Activated CD4-positive, alpha-beta T cell treated with anti-CD3 and anti-CD28 coated beads for 36 hours (primary cell): ENCODE measurements at places on chromosomes 4 and X.

GRCh38 chr4:26858947-26859401 is 1.7 kb upstream of the STIM2 start:
- no peak for DNase-seq

DNA sequence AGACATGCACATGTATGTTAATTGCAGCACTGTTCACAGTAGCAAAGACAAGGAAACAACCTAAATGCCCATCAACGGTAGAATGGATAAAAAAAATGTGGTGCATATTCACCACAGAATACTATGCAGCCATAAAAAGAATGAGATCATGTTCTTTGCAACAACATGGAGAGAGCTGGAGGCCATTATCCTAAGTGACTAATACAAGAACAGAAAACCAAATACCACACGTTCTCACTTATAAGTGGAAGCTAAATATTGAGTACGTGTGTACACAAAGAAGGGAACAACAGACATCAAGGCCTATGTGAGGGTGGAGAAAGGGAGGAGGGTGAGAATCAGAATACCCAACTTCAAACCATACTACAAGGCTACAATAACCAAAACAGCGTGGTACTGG is 17.4 kb upstream of the LNX1 start:
- DNase-seq = no peak

DNA sequence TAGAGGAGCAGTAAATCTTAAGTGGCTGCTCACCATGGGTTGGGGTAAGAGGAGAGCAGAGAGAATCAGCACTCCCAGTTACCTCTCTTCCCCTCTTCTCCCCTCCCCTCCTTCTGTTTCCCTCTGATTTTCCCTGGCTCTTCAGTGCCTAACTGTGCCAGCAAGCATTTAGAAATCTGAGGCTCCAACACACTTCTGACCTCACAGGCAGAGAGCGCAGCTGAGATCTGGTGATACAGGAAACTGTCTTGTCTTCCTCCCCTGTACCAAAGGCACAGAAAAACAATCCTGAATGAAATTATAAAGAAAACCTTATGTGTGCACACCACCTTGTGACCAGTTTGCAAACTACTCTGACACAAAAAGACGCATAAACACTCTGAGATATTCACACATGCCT is 82.4 kb upstream of the SMIM10 start:
- DNase-seq = no peak

GRCh38 chrX:16445166-16445752 is 204.7 kb upstream of the S100G start:
- DNase-seq = peak; percentile 53

DNA sequence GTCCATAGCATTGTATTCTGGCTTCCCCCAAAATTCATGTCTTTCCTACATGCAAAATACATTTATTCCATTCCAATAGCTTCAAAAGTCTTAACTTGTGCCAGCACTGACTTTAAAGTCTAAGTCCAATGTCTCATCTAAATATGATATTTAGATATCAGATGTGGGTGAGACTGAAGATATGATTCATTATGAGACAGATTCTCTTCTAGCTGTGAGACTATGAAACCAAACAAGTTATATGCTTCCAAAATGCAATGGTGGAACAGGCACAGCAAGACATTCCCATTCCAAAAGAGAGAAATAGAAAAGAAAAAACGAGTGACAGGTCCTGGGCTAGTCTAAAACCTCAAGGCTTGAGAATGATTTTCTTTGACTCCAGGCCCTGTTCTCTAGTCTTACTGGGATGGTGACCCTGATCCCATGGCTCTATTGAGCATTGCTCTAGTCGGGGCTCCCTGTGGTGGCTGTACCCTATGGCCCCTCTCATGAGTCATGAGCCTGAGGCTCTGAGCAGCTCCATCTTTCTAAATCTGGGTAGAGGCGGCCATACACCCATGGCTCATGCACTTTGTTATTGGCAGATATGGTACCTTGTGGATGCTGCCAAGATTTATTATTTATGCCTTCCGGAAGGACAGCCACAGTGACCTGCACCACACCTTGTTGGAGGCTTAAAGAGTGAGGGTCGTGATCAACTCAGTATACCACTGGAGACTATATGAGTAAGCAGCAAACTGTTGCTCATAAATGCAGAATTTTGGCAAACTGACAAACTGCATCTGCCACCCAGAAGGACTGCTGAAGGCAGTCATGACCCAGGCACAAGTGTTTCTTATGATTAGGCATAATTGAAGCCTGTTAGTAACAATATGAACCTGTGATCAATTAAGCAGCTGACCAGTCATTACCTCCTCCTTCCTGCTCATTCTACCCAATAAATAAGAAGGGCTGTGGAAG is 38.5 kb upstream of the BOD1L1 start:
- DNase-seq = no peak

DNA sequence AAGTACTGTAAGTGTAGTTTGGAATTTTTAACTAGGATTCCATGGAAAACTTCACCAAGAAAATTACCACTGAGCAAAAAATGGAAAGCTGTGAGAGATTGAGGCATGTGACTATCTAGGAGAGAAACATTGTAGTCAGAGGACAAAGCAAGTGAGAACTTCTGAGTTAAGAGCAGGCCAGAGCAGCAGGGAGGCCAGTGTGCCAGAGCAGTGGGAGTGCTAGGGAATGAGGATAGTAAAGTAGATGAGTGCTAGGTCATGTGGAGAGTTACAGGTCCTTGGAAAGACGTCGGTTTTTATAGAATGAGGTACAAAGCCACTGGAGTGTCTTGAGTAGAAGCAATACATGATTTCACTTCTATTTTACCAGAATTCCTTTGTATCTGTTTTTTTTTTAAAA is 52.7 kb upstream of the FAT4 start:
- no peak for DNase-seq

- DNase-seq = no peak
Measured at GRCh38 chr4:107330916-107331315, 294.8 kb upstream of the DKK2 start.

GRCh38 chr4:19776929-19777328 is 474.8 kb upstream of the SLIT2 start:
- DNase-seq = no peak

DNA sequence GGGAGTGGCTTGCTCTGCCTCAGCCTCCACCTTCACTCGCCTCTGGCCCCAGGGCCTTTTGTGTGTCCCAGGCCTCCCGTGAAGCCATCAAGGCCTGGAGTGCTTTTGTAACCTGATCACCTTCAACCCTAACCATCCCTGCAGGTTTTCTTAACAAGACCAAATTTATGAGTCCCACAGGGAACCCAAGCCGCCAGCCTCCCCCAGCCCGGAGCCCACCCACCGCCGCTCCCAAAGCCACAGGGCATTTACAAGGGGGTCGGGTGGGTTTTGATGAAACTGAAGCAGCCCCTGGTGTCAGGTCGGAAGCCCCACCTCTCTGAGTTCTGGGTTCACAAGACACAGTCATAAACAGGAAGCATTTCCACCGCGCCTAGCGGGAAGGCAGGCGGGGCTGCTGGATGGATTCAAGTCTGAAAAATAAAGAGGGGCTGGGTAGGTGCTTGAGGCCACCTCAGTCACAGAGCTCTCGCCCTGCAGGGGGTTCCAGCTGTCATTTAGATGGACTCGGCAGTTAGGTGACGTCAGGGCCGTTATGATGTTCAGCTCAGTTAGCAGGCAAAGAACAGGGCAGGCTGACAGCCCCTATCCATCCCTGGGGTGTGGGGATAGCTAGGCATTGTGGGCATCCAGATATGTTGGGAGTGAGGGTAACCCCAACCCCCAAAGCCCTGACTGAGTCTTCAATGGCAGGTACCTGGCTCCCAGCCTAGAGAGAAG is 128.5 kb downstream of the BCOR start:
- peak; percentile 37 for DNase-seq

- DNase-seq = no peak
Measured at GRCh38 chr4:1460967-1461868, 55.0 kb upstream of the NKX1-1 start.

GRCh38 chr4:85883180-85883579 is 408.2 kb downstream of the ARHGAP24 start:
- DNase-seq = no peak

DNA sequence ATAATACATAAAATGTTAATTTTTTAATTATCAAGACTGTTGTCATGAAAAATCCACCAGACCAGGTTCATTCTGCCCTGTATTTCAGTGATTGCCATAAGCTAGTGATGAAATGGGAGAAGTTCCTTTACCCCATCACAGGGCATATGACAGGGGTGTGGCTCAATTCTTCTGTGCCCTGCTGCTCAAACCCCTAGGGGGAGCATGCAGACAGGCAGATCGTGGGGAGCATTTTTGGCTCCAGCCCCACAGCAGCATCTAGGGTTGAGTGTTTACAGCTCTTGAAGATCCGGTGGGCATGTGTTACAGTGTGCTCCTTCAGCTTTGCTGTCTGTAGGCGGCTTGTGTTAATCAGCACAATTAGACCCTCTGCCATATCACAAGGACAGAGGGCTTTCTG is 700.7 kb downstream of the PCDH18 start:
- no peak for DNase-seq

GRCh38 chrX:3520982-3521381 is 174.5 kb upstream of the MXRA5 start:
- no peak for DNase-seq

DNA sequence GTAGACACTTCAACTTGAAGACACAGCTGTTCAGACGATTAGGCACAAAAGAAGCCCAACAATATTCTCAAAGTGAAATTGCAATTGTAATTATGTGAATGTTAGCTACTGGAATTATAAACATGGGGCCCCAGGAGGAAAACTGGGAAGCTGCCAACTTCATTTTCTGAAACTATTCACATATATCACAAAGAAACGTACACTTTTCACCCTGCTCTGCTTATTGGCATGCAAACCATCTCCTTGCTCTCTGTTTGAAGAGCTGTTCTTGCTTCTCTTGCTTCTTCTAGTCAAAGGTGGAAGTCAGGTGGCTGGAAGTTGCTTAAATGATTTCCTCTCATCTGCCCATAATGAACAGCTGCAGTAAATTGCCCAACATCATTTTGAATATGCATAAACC is 320.1 kb downstream of the CFAP299 start:
- no peak for DNase-seq

DNA sequence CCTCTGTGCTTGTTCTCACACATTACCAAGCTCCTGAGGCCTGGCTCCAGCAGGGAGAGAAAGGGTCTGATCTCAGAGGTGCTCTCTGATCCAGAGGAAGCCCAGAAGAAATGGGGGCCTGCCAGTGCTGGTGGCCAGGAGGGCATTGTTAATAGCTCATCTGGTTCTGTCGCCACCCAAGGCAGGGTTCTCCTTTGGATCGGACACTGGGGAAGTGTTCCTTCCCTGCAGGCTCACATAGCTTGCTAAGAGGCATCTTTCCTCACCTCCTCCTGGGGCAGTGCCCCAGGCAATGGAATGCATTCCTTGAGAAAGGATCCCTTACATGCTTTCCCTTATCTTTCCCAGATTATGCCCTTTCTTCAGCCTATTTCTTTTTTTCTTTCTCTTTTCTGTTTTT is 53.8 kb downstream of the RBM47 start:
- no peak for DNase-seq

- DNase-seq = peak; percentile 42
Measured at GRCh38 chr4:2416564-2417225, 1.8 kb downstream of the ZFYVE28 start.

- no peak for DNase-seq
Measured at GRCh38 chr4:81586706-81587105, 115.0 kb upstream of the RASGEF1B start.

- no peak for DNase-seq
Measured at GRCh38 chrX:103882999-103883398, 50.9 kb upstream of the RAB9B start.

GRCh38 chr4:177385576-177386277 is 56.5 kb downstream of the AGA start:
- no peak for DNase-seq

GRCh38 chr4:7890635-7891393 is 48.8 kb downstream of the AFAP1 start:
- DNase-seq = no peak

- no peak for DNase-seq
Measured at GRCh38 chr4:110636680-110637407, 14.0 kb upstream of the PITX2 start.
